ENCODE measurements at places on chromosomes 4 and X.
A peak's percentile ranks its signal among the peaks of the same experiment; 100 is the strongest.

DNA sequence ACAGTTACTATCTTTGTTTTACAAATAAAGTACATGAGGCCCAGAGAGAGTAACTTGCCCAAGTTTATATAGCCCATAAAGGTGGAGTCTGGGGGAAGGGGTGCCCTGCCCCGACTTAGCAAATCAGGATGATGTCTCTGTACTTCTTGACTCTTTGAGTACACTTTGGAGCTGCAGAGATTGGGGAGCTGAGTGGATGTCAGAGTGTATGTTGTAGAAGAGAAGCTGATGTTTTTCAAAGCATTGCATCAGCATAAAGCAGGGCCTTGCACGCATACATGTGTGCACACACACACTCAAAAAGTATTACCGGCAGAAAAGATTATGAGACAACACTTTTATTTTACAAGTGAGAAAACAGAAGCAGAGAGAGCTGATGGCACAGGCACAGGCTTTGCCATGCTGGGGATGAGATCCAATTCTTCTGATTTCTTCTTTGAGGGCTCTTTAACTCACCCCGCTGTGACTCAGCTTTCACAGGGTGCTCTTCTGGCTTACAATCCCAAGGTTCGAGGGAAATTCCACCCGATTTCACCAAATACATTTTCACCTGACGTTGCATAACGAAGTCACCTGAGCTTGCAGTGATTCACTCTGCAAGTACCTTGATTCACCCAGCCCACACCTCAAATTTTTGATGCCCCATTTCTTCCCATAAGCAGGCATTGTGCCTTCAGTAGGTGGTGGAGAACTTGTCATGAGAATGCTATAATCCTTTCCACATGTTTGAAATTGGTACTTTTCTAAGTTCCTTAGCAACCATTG, 292.8 kb upstream of the BOD1L1 start:
- DNase-seq: peak; percentile 85

- DNase-seq: peak; percentile 7
Observed at GRCh38 chr4:81688085-81688484, 216.4 kb upstream of the RASGEF1B start.

DNA sequence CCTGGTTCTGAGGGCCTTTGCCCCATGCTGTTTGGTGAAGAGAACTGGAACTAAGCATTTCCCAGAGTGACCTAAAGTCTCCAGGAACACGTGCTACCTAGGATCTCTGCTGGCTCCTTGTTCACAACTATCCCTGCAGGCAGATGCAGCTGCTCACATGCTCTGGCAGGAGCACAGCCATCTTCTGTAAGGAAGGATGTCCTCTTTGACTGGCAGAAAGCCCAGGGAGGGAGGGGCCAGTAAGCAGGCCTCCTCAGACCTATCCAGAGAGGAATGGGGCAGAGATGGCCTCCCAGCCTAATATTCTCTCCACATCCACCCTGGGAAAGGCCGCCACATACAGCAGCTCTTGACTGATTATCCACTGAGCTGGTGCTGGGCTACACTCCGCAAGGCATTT, 142.8 kb upstream of the EOLA2 start:
- no peak for DNase-seq

DNA sequence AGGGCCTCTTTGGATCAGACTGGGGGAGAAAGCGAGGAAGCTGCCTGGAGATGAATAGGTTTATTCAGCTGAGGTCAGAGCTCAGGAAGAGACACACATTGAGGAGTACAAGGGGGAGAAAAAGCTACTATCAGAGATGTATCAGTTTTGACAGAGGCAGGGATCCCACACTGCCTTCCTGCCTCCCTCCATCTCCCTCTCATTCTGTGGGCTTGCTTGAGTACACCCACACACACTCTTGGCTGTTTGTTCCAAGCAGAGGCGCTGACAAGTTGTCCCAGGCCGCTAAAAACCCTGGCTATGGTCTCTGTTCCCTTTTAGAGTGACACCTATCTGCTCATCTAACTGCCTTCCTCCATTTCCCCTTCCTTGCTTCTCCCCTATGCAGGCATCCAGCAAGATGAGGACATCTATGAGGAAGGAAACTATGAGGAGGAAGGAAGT, 5.2 kb downstream of the TSPYL2 start:
- DNase-seq: no peak

- DNase-seq: no peak
Observed at GRCh38 chr4:742742-743311, 37.2 kb downstream of the PCGF3 start.

DNA sequence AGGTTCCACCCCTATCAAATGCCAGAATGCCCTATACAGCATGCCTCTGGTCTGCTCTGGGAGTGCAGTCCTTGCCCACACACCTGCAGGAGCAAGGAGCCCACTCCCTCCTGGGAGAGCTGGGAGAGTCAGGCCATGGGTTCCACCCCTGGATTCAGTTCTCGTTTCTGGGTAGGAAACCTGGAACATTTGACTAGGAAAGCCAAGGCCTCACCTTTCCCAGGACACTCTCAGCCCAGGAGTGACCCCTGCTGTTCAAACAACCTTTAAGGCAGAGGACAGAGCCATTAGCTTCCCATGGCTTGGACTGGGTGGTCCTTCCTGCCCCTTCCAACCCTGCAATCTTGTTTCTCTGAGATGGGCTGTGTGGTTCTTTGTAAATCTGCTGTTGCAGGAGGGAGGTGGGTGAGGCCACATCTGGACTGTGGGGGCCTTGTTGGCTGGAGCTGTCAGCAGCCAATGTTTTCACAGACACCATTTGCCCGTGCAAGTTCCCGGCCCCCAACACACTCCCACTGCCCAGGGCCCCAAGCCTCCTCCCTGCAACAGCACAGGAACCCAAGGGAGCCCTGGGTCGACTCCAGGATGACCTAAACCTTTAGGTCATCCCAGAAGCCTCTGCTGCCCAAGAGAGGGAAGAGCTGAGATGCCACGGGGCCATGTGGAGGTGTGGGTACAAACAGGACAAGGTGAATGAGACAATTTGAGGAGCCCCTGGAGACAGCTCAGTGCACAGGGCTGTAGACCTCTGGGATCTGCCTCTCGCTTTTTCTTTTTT, 104.4 kb downstream of the PJA1 start:
- DNase-seq: no peak

DNA sequence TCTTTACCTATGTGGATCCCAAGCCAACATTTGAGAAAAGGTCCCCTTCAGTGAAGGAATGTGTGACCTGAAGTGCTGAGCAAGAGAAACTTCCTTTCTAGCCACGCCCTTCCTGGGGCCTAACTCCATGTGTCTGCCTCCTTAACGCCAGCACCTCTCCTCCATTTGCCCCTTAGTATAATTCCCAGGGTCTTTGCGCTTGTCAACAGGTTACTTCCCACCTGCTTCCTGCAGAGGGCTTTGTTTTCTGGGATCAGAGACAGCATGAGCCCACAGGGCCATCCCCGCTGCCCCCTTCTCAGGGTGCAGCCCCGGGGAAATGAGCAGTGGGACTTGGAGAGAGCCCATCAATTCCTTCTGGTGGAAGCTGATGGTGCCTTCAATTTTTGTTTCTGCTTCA, 45.9 kb upstream of the DRD5 start:
- DNase-seq: no peak

DNA sequence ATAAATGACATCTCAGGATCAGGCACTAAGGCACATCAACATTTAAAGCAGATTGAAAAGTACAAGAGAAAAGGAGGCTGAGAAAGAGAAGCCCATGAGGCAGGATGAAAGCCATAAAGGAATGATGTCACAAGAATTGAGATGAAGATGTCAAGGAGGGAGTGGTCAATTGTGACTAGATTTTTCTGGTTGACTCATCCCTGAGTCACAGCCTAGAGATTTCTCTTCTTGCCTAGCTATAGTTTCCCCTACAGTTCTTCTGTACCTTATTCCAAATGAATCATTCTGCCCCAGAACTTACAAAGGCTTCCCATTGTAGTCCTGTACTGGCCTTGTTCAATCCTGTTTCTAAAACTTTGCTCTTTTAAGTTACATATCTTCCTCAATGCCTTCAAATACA, 3.4 kb upstream of the USP53 start:
- no peak for DNase-seq

- DNase-seq: no peak
Observed at GRCh38 chrX:34659575-34659974, 2.5 kb upstream of the TMEM47 start.

DNA sequence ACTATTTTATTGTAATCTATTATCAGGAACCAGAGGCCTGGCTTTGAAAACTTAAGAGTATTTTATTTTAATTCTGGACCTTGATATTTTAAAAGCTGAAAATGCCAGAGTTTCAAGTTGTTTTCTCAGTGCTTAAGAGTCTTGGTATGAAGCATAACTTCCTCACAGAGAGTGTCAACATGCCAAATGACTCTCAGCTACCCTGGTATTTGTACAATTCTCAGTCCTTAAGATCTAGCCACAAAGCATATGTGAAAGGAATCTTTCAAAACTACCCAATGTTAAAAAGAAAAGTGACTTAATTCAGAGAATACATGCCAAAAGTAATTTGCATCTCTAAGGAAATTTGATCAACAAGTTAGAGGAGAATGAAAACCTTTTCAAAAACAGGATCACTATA, 171.9 kb downstream of the DKK2 start:
- no peak for DNase-seq

GRCh38 chr4:57023104-57023503, 44.4 kb downstream of the POLR2B start:
- DNase-seq: no peak

- no peak for DNase-seq
Observed at GRCh38 chrX:11890836-11891514, 132.9 kb downstream of the MSL3 start.

DNA sequence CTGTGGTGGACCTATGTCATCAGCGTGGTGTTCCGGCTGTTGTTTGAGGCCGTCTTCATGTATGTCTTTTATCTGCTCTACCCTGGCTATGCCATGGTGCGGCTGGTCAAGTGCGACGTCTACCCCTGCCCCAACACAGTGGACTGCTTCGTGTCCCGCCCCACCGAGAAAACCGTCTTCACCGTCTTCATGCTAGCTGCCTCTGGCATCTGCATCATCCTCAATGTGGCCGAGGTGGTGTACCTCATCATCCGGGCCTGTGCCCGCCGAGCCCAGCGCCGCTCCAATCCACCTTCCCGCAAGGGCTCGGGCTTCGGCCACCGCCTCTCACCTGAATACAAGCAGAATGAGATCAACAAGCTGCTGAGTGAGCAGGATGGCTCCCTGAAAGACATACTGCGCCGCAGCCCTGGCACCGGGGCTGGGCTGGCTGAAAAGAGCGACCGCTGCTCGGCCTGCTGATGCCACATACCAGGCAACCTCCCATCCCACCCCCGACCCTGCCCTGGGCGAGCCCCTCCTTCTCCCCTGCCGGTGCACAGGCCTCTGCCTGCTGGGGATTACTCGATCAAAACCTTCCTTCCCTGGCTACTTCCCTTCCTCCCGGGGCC, 1.2 kb downstream of the GJB1 start:
- no peak for DNase-seq

- DNase-seq: no peak
Observed at GRCh38 chr4:8127051-8127826, 31.4 kb downstream of the ABLIM2 start.

- no peak for DNase-seq
Observed at GRCh38 chr4:154586296-154587033, 4.1 kb downstream of the FGA start.

GRCh38 chr4:128565565-128566186, 243.8 kb upstream of the JADE1 start:
- no peak for DNase-seq

GRCh38 chr4:147749811-147750321, 18.0 kb downstream of the ARHGAP10 start:
- no peak for DNase-seq

GRCh38 chr4:94434505-94434904, 17.2 kb upstream of the PDLIM5 start:
- DNase-seq: no peak

GRCh38 chr4:34422472-34423175, 1821.7 kb downstream of the ARAP2 start:
- DNase-seq: peak; percentile 4

GRCh38 chrX:105645667-105646357, 176.5 kb upstream of the NRK start:
- no peak for DNase-seq

DNA sequence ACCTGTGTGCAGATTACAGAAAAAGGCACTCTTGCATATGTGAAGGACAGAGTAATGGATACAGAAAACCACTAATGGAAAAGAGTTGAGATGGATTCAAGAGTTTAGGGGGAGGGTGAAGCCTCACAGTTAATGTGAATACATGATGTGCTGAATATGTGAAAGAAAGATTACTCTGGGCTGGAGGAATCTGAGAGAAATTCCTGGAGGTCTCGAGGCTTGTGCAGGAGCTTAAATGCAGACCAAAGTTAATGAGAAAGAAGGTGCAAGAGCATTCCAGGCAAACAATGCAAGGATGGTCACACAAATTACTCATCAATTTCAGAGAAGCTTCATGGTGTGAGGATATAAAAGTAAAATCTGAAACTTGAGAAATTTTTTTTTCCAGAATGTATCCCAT, 768.8 kb downstream of the STPG2 start:
- no peak for DNase-seq

DNA sequence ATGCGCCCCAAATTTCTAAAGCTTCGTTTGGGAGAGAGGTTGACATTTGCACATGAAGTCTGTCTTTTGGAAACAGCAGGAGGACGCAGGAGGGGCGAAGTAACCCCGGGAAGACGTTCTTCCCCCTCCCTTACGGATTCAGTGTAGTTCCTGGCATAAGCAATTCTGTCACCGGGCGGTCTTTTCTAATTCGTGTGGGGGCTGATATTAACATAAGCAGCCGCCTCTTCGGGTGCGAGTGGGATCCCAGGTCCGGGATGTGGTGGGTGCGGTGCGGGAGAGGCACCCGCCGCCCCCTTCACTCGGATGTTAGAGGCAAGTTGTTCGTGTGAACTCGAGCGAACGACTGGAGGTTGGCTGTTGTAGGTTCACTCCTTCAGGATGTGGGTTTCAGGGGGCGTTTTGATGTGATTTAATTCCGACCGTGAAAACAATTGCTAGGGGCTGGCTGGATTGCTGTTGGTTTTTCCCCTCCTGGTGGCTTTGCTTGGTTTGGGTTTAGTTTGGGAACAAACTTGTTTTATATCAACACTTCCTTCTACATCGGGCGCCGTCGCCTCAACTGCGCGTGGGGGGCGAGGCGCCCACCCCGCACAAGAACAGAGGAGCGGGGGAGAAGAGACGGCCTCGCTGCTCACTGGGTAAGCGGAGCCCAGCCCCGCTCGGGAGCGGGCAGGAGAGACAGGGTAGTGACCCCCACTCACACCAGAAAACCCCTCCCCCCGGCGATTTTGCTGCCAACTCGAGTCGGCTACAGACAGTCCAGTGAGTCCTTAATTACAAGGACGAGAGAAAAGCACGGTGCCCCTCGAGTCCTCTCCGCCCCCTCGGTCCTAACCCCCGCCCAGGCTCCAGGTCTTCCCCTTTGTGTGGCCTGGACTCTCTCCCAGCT, 2.9 kb upstream of the LEF1 start:
- DNase-seq: no peak

DNA sequence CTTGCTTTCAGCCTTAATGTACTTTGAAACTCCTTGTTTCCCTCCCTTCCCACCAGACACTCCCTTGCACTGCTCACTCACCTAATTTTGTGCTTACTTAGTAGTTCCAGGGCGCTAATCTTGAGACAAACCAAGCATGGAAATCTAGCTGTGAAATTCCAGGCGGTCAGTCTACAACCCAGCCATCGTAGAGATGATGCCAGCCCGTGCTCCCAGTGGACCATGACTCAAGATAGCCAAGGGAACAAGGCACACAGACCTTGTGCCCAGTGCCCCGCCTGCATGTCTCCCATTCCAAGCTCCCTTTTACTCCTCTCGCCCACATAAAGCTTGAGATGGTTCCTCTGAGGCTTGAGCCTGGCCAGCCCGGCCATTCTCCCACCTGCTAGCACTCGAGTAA, 11.1 kb downstream of the TREX2 start:
- DNase-seq: no peak
